ENCODE measurements at places on chromosomes 13 and 19.

DNA sequence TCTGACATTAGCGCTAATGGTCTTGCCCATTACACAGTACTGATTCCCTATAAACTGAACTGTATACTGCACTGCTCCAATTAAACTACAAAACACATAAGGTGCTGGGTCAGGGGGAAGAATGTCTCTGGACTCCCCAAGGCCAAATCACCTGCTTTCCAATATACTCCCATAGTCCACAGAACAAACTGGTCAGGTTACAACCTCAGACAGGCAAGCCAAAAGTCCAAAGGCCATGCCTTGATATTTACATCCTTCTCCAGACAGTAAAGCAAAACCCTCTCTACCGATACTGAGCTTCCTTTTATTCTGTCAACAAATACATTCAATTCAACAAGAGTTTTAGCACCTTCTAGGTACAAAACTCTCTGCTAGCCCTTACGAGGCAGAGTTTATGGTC, 8.9 kb downstream of the ZNF541 start:
- DNase-seq: no peak

DNA sequence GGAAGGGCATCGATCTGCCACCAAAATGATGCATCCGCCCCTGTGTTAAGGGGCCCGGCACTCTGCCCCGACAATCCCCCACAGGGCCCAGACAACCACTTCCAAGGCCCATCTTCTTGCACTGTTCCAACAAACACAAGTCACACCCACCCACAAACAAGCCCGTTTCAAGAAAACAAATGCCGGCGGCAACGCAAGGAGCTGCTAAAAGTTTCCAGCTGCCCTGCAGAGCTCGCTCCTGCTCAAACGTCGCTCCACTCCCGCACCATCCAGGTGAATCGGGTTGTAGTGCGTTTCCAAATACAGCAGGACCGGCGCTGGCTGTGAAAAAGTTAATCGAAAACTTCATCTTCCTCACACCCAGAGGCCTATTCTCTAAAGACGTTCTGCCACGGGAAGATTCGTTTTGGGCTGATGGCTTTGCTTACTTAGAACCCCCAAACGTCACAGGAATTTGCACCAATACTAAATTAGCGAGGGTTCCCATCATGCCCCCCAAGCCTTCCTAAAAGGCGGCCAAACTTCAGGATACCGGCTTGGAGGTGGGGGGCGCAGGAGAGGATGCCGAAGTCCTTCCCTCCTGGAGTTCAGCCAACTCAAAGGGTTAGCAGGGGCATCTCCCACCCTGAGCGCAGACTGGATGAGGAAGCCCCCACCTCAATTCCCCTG, 107.4 kb upstream of the DOCK9 start:
- peak; percentile 41 for DNase-seq

DNA sequence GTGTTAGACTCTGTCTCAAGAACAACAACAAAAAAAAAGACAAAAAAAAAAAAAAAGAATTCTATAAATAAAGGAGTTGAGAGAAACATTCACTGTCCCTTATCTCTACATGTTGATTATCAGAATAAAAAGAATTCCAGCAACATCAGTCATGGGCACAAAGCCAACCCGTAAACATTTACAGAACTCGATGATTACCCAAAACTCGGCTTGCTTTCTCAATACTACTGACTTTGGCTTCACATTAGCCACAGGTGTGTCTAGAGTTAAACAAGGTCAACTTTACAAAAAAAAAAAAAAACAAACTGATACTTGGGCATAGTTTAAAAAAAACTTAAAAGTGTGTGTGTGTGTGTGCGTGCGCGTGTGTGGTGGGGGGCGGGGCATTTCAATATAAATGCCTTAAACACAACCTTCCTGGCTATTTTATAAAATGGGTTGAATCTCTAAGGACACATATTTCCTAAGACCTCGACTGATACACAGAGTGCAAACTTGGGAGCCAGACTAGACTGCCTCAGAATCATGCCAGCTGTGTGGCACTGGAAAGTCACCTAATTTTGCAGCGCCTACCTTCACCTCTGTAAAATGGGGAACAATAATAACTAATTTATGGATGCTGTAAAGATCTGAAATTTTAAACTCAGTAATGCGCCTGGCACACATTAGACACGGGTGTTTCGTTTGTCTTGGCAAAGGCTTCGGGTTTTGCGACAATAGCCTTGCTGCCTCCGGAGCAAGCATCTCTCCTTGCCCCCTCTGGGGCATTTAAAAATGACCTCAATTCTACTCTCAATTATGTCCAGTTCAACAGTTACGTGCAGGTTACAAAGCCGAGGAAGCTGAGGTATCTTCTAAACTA, 922 bp downstream of the EBPL start:
- DNase-seq: no peak

- DNase-seq: no peak
These were observed 1.2 kb downstream of the CADM4 start for GRCh38 chr19:43638214-43638994.

DNA sequence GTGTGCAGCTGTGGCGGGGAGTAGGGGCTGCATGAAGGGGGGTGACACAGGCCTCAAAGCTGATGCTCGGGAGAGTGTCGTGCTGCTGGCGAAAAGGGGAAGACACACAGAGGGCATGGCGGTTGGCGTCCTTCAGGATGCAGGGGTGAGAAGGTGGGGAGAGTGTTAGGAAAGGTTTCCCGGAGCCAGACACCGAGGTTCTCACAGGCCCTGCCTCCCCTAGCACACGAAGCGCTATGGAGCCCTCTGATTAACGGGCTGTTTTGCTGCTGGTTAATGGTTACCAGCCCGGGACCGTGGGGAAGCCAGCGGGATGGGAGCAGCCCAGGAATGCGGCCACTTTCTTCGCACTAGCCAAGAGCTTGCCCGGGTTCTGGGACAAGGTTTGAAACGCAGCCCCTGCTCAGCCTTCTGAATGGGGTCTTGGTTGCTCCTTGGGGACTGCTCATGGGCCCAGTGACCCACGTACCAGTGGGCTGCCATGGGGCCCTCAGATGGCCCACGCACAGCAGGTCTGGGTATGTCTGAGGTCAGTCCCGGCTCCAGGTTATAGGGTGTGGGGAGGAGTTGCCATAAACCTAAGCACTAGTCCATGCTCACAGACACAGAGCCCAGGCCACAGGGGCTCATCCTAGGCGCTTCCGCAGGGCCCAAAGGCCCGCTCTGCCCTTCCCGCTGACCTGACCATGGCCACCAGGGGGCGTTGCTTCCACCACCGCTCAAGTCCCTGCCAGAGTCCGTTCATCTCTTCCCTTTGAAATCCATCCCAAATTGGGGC, 31.3 kb upstream of the ISYNA1 start:
- DNase-seq: peak; percentile 85

GRCh38 chr13:101149735-101150384, 266.4 kb downstream of the NALCN start:
- peak; percentile 41 for DNase-seq

- no peak for DNase-seq
These were observed 3.8 kb upstream of the ATP8B3 start for GRCh38 chr19:1815605-1816529.

GRCh38 chr13:111480976-111481375, 160.5 kb downstream of the TEX29 start:
- no peak for DNase-seq

GRCh38 chr13:102892503-102892902, 46.7 kb downstream of the ERCC5 start:
- no peak for DNase-seq
